ENCODE measurements at places on chromosomes 7 and 10.

DNA sequence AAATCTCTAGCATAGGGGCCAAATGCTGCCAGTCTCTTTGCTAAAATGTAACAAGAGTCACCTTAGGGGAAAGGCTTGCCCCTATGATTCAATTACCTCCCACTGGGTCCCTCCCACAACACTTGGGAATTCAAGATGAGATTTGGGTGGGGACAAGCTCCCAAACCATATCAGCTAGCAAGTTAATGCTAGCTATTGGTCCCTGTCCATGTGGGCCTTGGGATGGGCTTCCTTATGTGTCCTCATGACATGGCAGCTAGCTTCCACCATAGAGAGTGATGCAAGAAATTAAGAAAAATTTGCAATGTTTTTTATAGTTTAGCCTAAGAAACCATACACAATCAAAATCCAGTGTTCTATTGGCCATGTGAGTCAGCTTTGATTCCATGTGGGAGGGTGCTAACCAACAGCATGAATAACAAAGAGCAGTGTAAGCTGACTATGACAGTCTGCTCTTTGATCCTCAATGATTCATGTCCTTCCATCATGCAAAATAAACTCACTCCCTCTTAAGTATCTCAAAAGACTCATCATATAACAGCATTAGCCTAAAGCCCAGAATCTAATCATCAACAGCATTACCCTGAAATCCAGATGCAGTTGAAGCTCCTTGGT lies 21.7 kb upstream of the ZNF365 start:
- DNase-seq, result no peak

GRCh38 chr7:80136261-80137055 lies 1.8 kb downstream of the GNAI1 start:
- no peak for DNase-seq

- DNase-seq, result no peak
Observed at GRCh38 chr7:27254625-27255024, 12.0 kb downstream of the EVX1 start.

GRCh38 chr7:22662556-22663356 lies 64.2 kb upstream of the IL6 start:
- DNase-seq, result no peak

DNA sequence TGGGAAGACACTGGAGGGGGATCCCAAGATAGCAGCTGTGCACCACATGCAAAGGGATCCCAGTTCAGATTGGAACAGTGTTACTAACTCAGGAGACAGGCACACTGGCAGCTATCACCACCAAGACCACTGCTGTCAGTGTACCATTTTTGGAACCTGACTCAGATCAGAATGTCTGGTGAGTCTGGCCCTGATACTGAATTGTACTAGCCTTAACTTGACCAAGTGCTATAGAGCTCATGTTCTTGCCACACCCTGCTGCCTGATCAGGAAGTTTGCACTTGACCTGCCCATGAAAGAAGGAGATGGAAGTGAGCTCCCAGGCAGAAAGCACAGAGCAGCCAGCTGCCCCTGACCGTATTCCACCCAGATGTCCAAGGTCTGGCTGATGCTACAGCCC lies 4.8 kb upstream of the PRRT4 start:
- no peak for DNase-seq

- no peak for DNase-seq
Observed at GRCh38 chr7:83270407-83270806, 107.7 kb upstream of the PCLO start.

DNA sequence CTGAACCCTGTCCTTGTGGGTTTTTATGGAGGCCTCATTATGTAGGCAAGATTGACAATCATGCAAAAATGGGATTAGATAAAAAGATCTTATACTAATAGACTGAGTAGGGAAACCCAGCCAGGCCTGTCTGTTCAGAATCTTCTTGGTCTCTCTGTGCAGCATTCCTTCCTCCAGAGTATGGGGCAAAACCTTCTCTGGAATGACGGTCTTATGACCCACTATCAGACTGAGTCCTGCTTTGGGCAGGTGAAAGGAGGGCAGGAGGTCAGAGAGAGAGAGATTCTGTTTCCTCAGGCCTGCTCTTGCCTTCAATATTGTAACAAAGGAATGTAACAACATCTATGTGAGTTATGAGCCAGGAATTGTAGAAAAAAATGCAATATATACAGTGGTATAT lies 182.6 kb downstream of the DNAJC1 start:
- DNase-seq, result no peak

DNA sequence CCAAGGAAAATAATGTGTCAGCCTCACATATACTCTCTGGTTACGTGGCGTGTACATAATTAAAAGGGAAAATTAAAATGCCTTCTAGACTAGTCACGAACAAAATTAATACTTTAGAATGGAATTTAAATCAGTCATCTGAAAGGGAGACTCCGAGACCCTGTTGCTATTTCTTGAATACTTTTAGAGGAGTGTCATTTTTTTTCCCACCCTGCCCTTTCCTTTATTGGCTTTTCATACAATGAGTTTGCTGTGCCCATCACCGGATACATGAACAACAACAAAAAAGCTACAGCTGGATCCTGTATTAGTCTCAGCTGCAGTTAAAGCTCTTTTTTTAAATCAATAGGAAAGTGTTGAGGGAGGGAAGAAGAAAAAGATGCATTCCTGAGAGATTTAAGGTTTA lies 20.1 kb downstream of the CYTH3 start:
- no peak for DNase-seq

- DNase-seq, result no peak
Observed at GRCh38 chr10:77675347-77675746, 37.7 kb upstream of the KCNMA1 start.

- DNase-seq, result no peak
Observed at GRCh38 chr10:11553773-11554381, 57.6 kb downstream of the USP6NL start.
